Cardiac muscle cell (in vitro differentiated cells and primary cell): ENCODE measurements at places on chromosomes 13 and 19. TPM values are rescaled to one million over a fixed set of nuclear protein-coding genes. Genes with fewer than 3 reads are reported as not detected.

GRCh38 chr13:105787632-105788031, 747.8 kb downstream of the EFNB2 start:
- DNase-seq, result no peak

Gene KIR2DL3
- not detected in 2 replicates for total RNA-seq

DNA sequence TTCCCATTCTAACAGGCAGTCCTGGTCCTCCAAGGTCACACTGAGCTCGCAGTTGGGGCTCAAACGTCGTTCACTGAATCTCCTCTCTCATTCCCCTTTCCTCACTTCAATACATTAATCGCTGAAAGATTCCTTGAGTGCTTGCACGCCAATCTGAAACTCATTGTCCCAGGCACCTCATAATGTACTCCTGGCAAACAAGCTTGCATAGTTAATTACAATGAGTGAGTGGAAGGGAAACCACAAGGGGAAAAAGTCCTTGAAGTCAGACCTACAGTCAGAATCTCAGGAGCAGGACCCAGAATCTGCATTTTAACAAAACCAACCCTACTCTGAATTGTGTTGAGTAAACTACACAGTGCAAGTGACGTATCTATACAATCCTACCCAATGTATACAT, 86.9 kb downstream of the CRYL1 start:
- DNase-seq, result no peak

DNA sequence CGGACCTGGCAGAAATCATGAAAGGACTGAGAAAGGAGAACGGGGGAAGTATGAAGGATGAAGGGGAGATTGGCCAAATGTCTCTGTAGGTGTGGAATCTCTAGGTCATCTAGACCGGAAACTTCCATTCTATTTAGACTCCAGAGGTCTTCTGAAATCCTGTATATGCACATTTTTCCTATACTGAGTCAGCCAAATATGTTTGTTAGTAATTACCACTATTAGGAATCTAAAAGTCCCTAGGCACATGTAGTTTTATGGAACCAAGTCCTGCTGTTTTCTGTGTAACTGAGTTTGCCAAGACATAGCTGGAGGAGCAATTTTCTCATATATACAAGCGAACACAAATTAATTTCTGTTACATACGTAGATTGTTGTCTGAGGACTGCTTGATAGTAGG, 498.1 kb downstream of the GPC5 start:
- no peak for DNase-seq

GRCh38 chr19:8240274-8241229, 31.4 kb downstream of the CERS4 start:
- peak; percentile 93 for DNase-seq

GRCh38 chr13:40272776-40273139, 393.7 kb downstream of the FOXO1 start:
- DNase-seq, result no peak

Gene PGLYRP2
- not detected in 2 replicates for total RNA-seq

DNA sequence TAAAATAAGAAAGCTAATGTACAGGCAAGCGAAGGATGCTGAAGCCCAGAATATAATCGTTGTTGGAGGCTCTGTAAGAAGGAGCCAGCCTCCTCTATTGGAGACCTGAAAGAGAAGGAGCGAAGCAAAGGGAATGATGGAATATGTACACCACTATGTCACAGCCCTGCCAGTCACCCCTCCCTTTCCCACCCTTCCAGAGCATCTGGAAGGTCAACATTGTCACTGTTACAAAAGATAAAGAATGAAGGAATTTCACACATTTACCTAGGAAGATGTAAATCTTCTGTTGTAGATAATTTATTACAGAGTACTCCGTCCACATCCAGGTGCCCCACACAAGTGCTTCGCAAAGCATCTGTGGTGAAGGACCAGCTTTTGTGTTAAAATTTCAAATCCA, 39.7 kb upstream of the SACS start:
- no peak for DNase-seq

DNA sequence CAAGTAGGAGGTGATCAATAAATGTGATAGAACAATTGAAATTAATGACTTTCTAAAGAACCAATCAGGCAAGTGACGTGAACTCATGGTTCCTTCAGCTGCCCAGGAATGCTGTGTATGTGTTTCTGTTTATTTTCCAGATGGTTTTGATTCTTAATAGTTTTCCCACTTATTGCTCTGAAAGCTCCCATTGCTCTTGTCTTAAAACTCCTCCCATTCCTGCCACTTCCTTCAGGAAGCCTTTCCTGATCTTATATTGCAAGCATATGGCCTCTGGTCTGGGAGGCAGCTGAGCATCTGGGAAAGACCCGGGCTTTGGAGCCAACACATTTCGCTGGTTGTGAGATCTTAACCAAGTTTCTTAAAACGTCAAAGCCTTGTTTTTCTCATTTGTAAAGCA, 17.1 kb upstream of the LATS2 start:
- no peak for DNase-seq

GRCh38 chr19:35644206-35644986, 2.9 kb downstream of the ETV2 start:
- peak; percentile 97 for DNase-seq

DNA sequence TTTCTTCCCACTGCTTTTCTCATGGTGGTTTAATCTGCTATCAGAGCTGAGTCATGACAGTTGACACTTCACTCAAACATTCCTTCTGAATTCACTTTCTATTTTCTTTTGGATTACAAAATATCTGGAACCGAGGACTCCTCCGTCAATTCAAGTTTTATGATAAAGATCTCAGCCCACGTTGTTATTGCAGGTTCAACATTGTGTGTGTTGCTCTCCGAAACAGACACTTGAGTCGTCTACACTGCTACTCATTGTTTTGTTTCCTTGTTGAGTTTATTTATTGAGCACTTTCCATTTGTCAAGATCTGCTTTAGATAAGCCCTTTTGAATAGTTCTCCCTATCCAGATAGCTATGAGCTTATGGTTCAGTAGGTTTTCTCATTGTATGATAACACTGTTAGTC, 636.1 kb upstream of the GPC6 start:
- DNase-seq, result peak; percentile 49

Gene FCGBP
- 0.57 and 0.70 TPM in 2 replicates for total RNA-seq

DNA sequence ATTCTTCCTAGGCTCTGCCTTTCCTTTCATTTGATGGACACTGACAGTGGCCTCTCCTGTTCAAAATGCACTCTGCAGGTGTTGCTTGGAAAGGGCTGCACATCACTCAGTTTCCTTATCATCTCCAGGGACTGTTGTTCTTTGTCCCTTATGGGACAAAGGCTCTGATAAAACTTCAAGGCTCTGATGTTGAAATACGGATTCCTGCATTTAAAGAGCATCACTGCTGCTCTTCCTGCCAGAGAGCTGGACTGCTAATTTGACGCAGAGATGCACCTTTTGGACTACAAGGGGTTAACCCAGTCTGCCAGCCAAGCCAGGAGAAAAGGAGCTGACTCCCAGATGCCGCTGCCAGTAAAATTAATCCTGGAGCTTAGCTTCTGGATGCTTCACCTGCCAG, 952.1 kb downstream of the DIAPH3 start:
- no peak for DNase-seq

GRCh38 chr19:45809643-45810159, 5.4 kb downstream of the RSPH6A start:
- no peak for DNase-seq

GRCh38 chr13:92260363-92260762, 861.9 kb downstream of the GPC5 start:
- DNase-seq, result no peak

DNA sequence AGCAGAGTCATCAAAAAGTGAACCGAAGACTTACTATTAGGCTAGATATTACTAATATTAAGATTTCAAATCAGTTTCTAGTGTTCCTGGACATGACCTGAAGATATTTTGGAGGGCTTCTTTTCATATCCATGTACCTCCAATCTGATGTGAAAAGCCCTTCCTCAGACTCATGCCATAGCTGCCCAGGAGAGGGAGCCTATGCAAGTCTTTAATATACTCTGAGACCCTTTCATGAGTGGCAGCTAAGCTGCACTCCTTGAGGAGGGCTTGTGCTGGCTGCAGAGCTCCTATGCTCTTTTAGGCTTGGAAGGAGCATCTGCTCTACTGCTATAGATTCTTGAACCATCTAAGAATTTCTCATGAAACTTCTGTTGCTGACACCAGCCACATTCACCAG, 715.3 kb downstream of the OLFM4 start:
- no peak for DNase-seq

GRCh38 chr19:52923778-52924593, 758 bp upstream of the ZNF888 start:
- DNase-seq, result peak; percentile 42
